Activated T-helper 9 cell treated with anti-CD3 and anti-CD28 coated beads, Interleukin-2, amount 50 U/mL, for 16 hours (primary cell): ENCODE measurements at places on chromosomes 7 and 10.

- DNase-seq = no peak
These were observed 34.8 kb upstream of the AGR2 start for GRCh38 chr7:16839646-16840045.

DNA sequence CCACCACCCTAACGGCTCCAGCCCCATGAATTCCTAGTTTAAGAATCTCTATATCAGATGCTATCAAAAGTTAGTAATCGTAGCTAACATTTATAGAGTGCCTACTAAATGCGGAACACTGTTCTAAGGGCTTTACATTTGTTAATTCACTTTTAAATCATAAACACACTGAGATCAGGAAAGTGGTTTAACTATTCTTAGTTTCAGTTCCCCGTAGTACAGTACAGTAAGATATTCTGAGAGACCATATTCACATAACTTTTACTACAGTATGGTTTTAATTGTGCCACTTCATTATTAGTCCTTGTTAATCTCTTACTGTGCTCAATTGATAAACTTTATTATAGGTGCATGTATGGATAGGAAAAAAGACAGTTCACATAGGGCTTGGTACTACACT is 22.5 kb downstream of the SYPL1 start:
- DNase-seq = no peak

DNA sequence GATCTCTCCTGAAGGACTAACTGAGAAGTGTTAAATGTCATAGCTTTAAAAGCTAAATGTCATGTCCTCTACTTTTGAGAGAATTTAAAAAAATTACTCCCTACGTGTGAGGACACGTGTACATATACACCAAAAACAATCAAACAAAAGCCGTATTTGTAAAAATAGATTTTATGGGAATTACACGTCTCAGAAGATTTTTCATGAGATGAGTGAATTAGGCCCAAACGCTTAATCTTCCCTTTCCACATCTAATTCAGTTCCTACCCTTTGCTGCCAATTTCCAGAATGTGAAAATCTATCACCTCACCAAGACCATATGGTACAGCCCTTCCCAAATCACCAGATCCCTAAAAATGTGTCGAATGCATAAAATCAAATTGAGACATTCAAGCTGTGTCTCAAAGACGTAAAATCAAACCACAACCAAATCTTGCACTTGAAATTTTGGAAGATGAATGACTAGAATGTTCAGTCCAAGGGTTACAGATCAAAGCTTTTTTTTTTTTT is 1.0 kb upstream of the CTTNBP2 start:
- no peak for DNase-seq

GRCh38 chr7:113128031-113128430 is 9.7 kb upstream of the SMIM30 start:
- no peak for DNase-seq

GRCh38 chr7:130641497-130641896 is 27.1 kb downstream of the COPG2 start:
- DNase-seq = no peak

- DNase-seq = no peak
These were observed 32.6 kb downstream of the STRIP2 start for GRCh38 chr7:129466796-129467195.

- DNase-seq = no peak
These were observed 149.2 kb downstream of the TRIL start for GRCh38 chr7:28808796-28809533.

GRCh38 chr7:133167300-133167699 is 85.4 kb upstream of the CHCHD3 start:
- DNase-seq = no peak

GRCh38 chr7:49703337-49703736 is 70.1 kb upstream of the VWC2 start:
- DNase-seq = no peak

- DNase-seq = peak; percentile 55
These were observed at the start of gene PAOX for GRCh38 chr10:133379152-133379800. TSS of gene PAOX (plus strand) at chr10:133379262. CDS start at chr10:133379317, 55 bp downstream.

GRCh38 chr10:1536341-1536740 is 201.0 kb downstream of the ADARB2 start:
- no peak for DNase-seq

DNA sequence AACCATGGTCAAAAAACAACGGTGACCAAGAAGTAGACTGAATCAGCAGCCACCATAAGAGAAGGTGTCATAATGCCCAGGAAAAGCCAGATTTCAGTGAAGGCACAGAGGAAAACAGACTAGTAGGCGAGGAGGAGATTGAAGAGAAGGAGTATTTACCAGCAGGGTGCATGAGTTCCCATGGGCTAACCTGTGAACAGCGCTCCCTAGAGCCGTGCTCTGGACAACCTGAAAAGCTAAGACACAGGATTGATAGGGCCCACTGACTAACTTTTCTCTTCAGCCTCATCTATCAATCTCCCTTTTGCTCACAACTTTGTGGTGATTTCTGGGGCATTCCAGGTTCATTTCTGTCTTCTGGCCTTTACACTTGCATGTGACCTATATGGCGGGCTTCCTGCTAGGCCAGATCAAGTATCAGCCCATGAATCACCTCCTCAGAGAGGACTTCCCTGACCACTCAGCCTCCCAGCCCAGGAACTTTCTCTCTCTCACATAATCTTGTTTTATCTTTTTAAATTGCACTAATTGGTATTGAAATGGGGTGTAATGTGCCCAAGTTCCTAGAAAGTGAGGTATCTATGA is 12.8 kb downstream of the ANKRD22 start:
- no peak for DNase-seq

DNA sequence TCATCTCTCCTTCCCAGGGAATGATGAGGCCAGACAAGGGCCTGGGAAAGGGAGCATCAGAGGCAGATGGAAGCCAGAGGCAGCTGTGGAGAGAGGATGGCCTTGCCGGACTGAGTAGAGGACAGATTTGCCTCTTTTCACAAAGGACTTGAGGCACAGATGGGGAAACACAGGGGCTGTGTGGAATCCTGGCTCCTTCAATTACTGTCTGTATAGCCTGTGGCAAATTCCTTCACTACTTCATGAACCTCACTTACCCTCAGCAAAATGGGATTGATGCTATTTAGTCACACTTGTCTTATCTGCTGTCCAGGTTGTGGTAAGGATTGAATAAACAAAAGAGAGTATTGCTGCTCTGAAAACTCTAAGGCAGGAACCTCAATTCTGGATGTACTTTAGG is 40.3 kb downstream of the SLC25A28 start:
- no peak for DNase-seq

DNA sequence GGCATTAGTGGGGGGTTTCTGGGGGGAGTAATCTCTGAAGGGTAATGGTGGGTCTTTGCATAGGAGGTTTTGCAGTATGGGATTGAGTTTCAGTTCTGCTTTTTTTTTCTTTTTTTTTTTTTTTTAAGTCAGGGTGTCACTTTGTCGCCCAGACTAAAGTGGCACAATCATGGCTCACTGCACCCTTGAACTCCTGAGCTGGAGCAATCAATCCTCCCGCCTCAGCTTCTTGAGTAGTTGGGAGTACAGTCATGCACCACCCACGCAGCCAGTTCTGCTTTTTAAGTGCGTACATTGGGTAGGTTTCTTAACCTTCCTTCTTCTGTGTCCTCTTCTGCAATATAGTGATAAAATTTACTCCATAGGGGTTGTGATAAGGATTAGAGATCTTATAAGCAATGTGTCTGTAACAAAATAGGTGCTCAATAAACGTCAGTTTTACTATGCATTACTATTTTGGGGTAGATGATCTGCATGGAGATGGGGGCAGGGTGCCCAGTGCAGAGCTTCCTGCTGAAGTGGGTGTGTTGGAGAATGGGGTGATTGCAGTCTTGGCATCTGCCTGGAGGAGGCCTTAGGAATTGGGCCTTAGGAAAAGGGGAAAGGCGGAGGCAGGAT is 9.6 kb downstream of the KAZALD1 start:
- DNase-seq = no peak

GRCh38 chr10:16765509-16766375 is 51.5 kb downstream of the RSU1 start:
- no peak for DNase-seq

DNA sequence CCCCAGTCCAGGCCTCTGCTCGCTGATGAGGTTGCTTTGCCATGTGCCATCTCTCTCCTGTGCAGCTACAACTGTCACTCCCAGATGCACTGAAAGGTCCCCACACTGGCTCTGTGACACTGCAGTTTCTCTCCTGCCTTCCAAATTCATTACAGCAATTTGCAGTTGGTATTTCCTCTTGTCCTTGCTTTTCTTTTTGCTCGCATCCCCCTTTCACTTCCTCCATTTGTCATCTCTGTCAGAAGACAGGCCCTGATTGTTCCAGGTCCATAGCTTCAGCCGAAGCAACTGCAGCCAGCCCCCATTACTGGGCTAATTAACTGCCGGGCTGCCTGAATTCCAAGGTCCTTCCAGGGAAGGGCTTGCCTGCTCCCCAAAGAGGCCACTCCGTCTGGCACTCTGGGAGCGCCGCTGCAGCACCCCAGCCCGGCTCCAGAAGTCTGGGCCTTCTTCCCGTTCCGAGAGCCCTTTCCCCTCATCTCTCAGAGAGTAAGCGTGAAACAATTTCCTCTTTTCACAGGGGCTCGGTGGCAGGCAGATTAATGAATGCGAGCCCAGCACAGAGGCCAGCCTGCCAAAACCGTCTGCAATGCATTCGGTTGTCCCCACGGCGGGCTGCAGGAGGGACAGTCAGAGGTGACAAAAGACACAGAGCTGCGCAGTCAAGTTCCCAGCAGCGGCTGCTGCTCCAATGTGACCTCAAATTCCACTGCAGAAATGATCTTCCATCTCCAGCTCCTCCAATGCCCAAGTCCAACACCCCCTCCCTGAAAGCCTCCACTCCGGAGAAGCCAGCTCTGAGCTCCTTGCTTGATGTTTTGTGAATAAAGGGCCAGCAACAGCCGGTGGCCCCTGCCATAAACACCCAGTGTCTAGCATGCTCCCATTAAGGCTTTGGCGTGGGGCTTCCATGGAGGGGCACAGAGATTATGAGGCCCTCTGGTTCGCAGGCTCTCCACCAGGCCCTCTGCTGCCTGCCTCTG is 279.4 kb upstream of the HABP2 start:
- DNase-seq = no peak

GRCh38 chr7:22146961-22147512 is 201.3 kb upstream of the CDCA7L start:
- no peak for DNase-seq

GRCh38 chr7:49766966-49767365 is 6.5 kb upstream of the VWC2 start:
- no peak for DNase-seq

DNA sequence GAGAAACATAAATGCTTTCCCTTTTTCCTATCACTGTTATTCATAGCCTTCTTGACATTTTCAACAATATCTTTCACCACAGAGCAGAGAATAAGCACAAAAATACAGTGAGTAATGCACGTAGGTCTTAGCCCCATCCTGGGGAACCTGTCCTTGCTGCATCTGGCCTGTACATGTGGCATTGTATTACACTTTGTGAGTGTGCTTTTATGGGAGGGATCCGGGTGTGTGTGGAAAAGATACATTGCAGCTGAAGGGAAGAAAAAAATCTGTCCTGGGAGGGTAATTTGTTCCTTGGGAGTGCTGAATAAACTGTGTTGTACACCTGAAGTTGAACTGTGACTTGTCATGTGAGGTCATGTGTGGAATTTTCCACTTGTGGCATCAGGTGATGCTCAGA is 422.7 kb upstream of the LRGUK start:
- no peak for DNase-seq

DNA sequence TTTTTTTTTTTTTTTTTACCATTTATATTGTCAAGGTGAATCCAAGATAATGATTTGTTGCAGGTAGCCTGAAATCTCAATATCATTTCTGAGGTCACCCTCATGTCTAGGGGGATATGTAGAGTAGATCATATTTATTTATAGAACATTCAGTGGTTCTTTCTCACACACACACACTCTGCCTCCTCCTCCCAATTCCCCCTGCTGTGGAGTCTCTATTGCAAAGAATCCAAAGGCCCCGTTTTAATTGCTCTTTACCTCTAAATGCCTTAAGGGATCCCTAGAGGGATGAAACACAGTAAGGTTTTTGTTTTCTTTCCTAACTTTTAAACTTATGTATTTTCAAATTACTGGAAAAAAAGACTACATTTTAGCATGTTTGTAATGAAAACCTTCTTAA is 170.0 kb downstream of the PRKG1 start:
- no peak for DNase-seq

DNA sequence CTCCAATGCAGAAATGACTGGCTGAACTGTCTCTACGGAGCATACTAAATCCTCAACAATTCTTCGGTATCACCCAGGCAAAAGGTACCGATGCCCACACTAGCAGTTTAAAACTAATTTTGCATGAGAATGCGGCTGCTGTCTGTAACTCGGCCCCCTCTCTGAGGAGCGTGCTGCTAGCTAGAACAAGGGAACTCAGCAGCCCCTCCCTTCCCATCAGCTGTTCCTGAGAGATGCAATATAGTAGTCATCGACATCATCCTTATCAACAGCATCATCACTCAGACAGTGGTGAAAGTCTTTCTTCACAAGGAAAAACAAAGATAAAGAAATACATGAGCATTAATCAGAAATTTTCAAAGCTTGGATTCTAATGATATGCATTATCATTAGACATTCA is 189.1 kb upstream of the FRMD4A start:
- no peak for DNase-seq
